ENCODE measurements at places on chromosomes 2 and 18. TPM values are rescaled to one million over a fixed set of nuclear protein-coding genes. Genes with fewer than 3 reads are reported as not detected.

DNA sequence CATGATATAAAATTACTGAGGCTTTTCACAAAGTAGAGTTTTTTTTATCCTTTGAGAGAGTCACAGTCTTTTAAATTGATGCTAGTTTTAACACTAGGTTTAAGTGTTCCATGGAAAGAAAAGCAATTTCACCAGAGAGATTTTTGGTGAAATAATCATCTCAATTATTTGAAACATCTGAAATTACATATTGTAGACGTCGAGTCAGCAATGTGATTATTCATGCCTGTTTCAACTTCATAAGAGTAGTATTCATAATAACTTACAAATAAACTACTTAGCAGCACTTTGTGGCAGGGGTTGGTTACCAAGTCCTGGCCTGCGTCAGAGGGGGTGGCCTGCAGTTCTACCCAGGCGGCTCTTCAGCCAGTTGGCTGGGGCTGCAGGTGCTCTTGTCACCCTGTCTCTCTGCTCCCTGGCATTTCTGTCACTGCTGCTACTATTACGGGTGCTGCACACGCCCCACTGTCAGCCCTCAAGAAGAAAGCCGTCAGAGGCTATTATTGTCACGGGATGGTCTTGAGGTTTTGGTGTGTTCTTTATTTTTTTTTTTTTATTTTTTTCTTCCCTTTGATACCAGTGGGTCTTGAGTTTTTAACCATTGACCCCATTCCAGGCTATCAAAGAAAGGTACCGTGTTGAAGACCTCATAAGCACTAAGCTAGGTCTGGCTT, 50.4 kb downstream of the MALT1 start:
- H3K4me3 ChIP-seq, result no peak overlapping the region
- no peak overlapping the region for H3K27ac ChIP-seq
- no peaks in the 10 kb centered on the region for H3K27me3 ChIP-seq
- no peak for DNase-seq

GRCh38 chr2:118148809-118149208, 60.5 kb downstream of the INSIG2 start:
- peaks cover 2% of the 10 kb centered on the region for H3K4me1 ChIP-seq
- no peak overlapping the region for H3K4me3 ChIP-seq
- no peak overlapping the region for H3K27ac ChIP-seq
- H3K36me3 ChIP-seq, result peaks cover 1% of the 10 kb centered on the region
- no peaks in the 10 kb centered on the region for H3K27me3 ChIP-seq
- DNase-seq, result no peak

DNA sequence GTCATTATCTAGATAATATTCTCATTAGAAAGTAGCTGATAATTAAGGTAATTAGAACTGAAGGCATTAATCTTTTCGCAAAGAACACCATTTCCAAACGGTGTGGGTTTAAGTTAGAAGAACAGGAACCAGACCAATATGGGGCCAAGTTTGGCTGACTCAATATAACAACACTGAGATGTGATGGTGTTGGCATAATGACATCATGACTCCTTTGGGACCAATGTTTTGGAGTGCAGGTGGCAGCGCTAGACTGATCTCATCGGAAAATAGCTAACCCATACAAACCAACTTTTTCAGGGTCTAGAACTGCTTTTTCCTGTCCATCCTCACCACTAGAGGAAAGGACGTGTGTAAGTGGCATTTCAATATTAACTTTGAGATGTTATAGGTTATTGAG, 1171.7 kb upstream of the ZEB2 start:
- H3K4me3 ChIP-seq, result no peak overlapping the region
- H3K27me3 ChIP-seq, result no peaks in the 10 kb centered on the region
- no peak for DNase-seq
- no peaks in the 10 kb centered on the region for H3K36me3 ChIP-seq

DNA sequence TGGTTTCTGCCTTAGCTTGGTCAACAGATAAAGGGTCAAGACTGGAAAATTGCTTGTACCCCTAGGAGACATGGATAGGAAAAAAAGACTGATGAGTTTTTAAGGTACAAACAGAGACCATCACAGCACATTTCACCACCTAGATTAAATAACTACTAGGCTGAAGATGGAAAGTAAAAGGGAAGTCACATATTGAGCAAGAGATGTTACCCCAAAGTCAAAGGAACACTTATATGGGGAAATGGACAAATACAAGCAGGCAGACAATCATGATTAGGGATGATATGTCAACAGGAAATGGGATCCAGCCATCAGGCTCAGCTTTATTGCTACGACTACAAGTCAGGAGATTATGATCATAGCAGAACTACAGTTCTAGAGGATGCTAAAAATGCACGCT, 1643.1 kb upstream of the CELF4 start:
- H3K36me3 ChIP-seq, result peaks cover 3% of the 10 kb centered on the region
- no peak overlapping the region for H3K4me3 ChIP-seq
- no peaks in the 10 kb centered on the region for H3K4me1 ChIP-seq

GRCh38 chr2:47293976-47294375, 109.0 kb upstream of the MSH2 start:
- peaks cover 23% of the 10 kb centered on the region for H3K4me1 ChIP-seq
- no peaks in the 10 kb centered on the region for H3K27me3 ChIP-seq
- H3K4me3 ChIP-seq, result no peak overlapping the region
- peak overlapping the region; percentile 57 for H3K27ac ChIP-seq
- DNase-seq, result no peak

DNA sequence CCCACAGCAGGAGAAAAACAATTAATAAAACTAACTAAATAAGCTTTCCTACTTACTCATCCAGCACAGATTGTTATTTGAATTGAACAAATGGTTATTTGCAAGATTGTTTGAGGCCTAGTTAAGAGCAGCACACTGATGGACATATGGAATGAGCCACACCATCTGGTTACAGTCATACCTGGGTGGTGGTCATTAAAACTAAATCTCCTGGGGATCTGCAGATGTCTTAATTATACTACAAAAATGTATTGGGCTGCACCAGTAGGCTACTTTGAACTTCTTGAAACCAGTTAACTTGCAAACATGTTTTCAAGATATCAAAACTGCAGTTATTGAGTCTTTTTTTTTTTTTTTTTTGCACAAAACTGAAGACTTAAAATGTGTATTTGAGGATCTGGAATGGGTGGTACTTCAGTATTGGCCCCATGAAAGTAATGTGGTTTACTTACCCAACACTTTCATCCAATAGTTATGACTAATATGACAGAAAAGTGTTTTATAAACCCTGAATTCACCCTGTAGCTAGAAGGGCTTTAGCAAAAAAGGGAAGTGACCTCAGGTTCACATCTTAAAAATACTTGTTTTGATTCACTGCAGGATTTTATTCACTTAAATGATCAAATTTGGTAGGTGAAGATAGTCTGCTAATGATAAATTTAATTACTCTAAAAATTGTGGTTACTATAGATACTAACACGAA, 10.8 kb downstream of the AGFG1 start:
- H3K4me3 ChIP-seq, result no peak overlapping the region
- no peak for DNase-seq
- H3K4me1 ChIP-seq, result peaks cover 11% of the 10 kb centered on the region
- H3K36me3 ChIP-seq, result peaks cover 16% of the 10 kb centered on the region
- no peak overlapping the region for H3K27ac ChIP-seq

- H3K4me3 ChIP-seq, result no peak overlapping the region
- H3K27ac ChIP-seq, result no peak overlapping the region
- H3K36me3 ChIP-seq, result peaks cover 18% of the 10 kb centered on the region
- H3K27me3 ChIP-seq, result no peaks in the 10 kb centered on the region
Observed at GRCh38 chr2:202726070-202726469, 91.3 kb downstream of the FAM117B start.

GRCh38 chr2:101817481-101817880, 120.0 kb downstream of the MAP4K4 start:
- H3K4me3 ChIP-seq, result no peak overlapping the region
- DNase-seq, result no peak
- no peaks in the 10 kb centered on the region for H3K27me3 ChIP-seq
- peaks cover 1% of the 10 kb centered on the region for H3K36me3 ChIP-seq

GRCh38 chr2:32991091-32991845, 44.5 kb downstream of the LTBP1 start:
- no peaks in the 10 kb centered on the region for H3K4me1 ChIP-seq
- no peak for DNase-seq
- no peak overlapping the region for H3K4me3 ChIP-seq
- H3K36me3 ChIP-seq, result peaks cover 5% of the 10 kb centered on the region

GRCh38 chr2:104872866-104873688, 19.2 kb downstream of the POU3F3 start:
- peak; percentile 57 for DNase-seq
- H3K27me3 ChIP-seq, result peaks cover 93% of the 10 kb centered on the region
- H3K4me3 ChIP-seq, result peak overlapping the region; percentile 73
- H3K4me1 ChIP-seq, result peaks cover 7% of the 10 kb centered on the region
- H3K27ac ChIP-seq, result peak overlapping the region; percentile 41

PRKAG3 gene
- total RNA-seq, result not detected

TMEM198 gene
- total RNA-seq, result 8.2 TPM

RTP5 gene
- not detected for total RNA-seq

GALNT3 gene
- 18.4 TPM for total RNA-seq
